ENCODE measurements at places on chromosomes 7 and 10.

- DNase-seq: no peak
Measured at GRCh38 chr7:130435311-130435854, 5.4 kb downstream of the CEP41 start.

DNA sequence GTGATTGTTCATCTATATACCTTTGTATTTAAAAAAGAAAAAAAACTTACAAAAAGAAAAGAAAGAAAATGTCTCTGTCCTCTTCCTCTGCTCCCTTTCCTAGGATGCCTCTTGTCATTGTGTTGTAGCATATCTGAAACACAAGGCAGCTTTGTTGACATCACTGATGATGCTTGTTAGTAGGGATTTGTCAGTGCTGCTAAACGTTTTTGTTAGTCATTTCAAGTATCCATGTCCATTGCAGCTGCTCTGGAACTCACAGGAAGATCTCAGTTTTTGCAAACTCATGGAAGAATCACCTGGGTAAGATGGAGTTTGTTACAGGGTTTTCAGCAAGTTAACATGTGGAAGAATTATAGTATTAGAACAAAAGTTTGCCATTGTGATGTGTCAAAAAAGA, 123.6 kb downstream of the CCSER2 start:
- DNase-seq: no peak

- DNase-seq: no peak
Measured at GRCh38 chr7:112300831-112301407, 94.4 kb downstream of the ZNF277 start.

- DNase-seq: no peak
Measured at GRCh38 chr10:108424656-108425055, 1260.2 kb upstream of the SORCS1 start.

All from stimulated activated CD4-positive, alpha-beta T cell treated with anti-CD3 and anti-CD28 coated beads, Interleukin-1b, Interleukin-23, amount 100 ng/mL, for 1 hour (primary cell).